ENCODE measurements at places on chromosomes 12 and 14.

DNA sequence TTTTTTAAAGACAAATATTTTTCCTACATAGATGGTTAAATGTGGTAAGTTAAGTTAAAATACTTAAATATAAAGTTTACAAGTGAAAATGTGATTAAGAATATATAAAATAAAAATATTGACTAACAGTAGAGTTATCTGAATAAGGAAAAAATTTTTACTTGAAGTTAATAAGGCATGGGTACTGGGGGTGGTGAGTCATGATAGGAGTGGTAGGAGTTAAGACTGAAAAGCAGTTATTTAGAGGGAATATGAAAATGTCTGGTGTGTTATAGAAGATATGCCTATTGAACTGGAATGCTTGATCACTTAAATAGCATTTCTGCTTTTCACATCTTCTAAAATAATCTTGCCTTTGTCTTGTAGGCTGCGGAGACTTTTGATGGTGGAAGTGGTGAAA is 68.7 kb downstream of the CCDC91 start:
- DNase-seq, result no peak

DNA sequence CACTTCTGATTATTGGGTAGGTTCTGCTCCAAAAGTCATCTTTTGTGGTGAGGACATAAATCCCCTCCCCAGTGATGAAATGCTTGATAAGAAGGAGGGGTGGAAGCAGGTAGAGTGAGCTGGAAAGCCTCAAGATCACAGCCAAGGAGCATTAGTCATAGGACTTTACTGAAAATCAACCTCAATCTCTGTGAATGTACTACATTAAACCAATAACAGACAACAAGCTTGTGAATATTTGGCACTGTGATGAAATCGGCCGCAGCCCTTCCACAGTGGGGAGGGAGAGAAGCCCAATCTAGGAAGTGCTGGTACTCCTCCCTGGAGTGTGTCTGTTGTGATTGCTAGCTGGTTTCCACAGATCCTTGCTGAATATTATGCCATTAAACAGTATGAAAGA is 41.2 kb upstream of the PTCSC3 start:
- no peak for DNase-seq

DNA sequence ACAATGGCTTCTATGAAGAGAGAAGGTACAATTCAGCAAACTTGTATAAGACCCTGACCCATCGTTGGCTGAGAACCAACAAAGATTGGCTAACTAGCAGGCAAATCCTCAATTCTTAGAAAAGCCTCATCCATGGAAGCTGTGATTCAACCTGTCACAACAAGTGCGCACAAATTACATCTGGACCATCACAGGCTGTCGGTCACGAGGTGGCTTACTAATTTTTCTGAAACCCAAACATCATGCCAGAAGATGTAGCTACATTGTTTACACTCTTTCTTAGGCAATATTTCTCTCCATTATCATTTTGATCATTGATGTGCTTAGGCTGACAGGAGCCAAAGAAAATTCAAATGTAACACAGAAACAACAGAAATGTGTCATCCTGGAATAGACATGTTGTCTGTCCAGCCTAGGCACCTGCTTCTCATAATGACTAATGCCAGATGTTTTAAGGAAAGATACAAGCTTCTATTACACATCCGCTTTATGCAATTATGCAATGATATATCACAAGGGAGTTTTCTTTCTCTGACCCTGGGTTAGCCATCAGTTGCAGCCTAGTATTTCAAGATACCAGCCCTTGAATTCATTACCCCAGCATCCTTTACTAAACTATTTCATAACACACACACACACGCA is 92.9 kb upstream of the DIO2 start:
- DNase-seq, result no peak

DNA sequence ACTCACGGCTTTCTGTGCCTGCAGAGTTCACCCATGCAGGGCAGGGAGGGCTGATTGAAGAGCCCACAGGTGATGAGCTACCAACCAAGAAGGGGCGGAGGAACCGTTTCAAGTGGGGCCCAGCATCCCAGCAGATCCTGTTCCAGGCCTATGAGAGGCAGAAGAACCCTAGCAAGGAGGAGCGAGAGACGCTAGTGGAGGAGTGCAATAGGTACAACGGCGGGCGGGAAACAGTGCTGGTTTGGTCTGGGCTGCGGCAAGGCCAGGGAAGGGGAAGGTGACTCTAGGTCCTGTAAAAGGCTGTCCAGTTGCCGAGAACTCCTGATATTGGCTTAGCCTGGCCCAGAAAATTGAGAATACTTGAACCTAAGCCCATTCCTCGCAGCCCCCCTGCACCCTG is 15.2 kb downstream of the HNF1A start:
- DNase-seq, result no peak

DNA sequence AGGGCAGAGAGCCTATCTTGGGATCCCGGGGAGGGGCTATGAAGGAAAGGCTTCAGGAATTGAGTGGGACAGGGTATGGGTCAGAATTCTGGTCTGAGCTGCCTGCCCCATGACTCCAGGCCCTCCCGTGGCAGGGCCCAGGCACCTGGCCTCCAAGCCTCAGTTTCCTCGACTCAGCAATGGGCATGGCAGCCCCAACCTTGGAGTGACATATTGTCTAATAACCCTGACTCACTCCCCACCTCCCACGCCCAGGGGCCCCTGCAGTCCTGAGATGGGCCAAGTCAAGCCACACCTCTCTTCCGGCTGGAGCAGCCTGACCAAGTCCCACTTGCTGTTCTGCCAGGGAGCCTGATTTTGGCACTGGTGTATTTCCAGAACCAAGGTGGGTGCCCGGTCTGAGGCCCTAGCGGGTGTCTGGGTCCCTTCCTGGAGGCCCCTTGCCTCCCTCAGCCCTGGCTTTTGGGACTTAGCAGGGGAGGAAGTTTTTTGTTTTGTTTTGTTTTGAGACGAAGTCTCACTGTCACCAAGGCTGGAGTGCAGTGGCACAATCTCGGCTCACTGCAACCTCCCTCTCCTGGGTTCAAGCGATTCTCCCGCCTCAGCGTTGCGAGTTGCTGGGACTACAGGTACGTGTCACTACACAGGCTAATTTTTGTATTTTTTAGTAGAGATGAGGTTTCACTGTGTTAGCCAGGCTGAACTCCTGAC is 40.3 kb upstream of the RCOR1 start:
- no peak for DNase-seq

GRCh38 chr12:113329791-113330417 is 5.0 kb downstream of the SLC8B1 start:
- DNase-seq, result no peak

GRCh38 chr12:109724321-109724892 is 10.8 kb downstream of the FAM222A start:
- DNase-seq, result no peak

- DNase-seq, result no peak
Observed at GRCh38 chr12:121630791-121631355, 4.5 kb downstream of the ORAI1 start.

GRCh38 chr12:41293011-41293410 is 104.9 kb downstream of the PDZRN4 start:
- DNase-seq, result no peak

Measured in neuronal stem cell (in vitro differentiated cells).